GM12878 (cell line): ENCODE measurements at places on chromosomes 3 and 15. TPM values are rescaled to one million over a fixed set of nuclear protein-coding genes. Genes with fewer than 3 reads are reported as not detected.

GRCh38 chr3:98784666-98785600, 21.8 kb downstream of the ST3GAL6 start:
- DNase-seq, result no peak

DNA sequence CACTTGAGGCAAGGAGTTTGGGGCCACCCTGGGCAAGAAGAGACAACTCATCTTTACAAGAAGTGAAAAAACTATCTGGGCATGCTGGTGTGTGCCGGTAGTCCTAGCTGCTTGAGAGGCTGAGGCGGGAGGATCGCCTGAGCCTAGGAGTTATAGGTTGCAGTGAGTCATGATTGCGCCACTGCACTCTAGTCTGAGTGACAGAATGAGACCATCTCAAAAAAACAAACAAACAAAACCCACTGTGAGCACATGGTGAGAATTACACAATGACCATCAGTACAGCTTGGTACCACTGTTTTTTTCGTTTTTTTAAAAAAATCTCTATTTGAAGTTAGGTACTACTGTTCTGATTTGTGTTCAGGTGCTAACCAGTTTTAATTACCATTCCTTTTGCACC, 13.6 kb downstream of the VPS39 start:
- no peak for DNase-seq

NXPE3 gene
- total RNA-seq, result 6.4 and 6.9 TPM in 2 replicates

DNA sequence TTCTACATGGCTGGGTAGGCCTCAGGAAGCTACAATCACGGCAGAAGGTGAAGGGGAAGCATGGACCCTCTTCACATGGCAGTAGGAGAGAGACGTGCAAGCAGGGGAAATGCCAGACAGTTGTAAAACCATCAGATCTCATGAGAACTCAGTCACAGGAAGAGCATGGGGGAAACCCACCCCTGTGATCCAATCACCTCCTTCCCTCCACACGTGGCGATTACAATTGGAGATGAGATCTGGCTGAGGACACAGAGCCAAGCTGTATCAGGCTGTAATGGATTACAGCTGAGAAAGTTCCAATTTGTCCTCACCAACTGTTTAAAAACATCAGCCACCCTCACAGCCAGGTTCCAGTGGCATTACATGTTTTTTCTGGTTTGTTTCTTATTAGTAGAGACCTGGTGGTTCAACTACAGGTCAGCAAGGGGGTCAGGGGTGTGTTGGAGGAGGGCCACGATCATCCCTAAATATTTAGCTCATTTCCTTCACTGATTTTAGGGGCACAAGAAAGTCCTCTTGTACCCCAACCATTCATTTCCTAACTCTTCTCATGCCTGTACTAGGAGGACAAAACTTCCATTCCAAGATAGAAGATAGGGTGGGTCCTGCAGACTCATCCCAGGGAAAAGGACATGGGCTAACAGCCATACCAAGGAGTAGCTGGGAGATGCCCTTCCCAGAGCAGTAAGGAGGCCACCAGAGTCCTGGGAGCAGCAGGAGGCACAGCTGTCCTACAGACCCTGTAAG, 54.4 kb downstream of the ANXA2 start:
- no peak for DNase-seq

- no peak for DNase-seq
Observed at GRCh38 chr3:50550079-50550736, 17.3 kb downstream of the C3orf18 start.

AVEN gene
- 13.3 and 14.3 TPM in 2 replicates for total RNA-seq

- DNase-seq, result no peak
Observed at GRCh38 chr15:50302581-50302980, 37.1 kb upstream of the HDC start.

GRCh38 chr3:7536510-7536909, 675.6 kb downstream of the GRM7 start:
- no peak for DNase-seq

TMEM87A gene
- 22.9 and 25.6 TPM in 2 replicates for total RNA-seq

DNA sequence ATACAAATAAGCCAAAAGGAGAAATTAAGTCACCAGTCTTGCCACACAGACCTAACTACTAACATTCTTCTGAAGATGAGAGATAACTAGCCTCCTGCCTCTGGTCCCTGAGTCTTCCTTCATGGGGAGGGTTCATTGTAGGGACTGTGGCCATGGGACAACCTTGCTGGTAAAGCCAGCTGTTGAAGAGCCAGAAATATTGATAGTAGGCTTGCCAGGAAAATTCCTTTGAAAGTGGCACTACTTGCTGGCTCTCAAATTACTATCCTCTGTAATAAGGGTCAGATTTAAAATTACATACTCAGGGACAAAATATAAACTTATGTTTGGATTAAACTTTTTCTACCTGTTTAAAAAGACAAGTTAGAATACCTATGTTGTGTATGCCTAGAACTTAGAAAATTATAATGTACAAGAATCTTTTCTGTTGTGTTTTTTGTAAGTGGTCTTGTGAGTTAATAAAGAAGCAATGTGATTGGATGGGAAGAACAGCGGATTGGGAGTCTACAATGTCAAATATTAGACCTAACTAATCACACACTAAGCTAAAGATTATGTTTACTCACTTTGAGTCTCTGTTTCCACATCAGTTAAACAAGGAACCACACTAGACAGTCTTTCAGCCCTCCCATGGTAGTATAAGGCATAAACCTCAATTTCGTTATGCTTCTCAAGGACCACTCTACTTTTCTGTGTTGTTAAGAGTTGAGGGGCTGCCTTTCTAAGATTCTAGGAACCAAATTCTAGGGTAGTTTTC, 60.0 kb upstream of the TRIM71 start:
- no peak for DNase-seq

GRCh38 chr3:171531716-171532115, 71.5 kb upstream of the TNIK start:
- DNase-seq, result no peak

DNA sequence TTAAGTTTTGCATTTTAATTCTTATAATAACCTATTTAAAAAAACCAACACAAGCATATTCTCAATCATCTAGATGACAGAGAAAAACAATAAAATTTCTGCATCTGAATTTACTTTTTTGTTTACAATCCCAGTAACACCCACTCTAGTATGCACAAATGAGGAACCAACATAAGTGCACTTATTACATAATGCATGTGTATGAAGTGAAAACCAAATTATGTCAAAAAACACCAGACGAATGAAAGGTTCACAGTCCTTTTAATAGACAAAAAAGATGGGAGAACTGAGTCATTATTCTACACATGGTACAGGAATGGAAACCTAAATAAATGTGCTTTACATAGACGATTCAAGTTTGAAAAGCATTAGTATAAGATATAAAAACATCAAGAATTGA, 91.7 kb downstream of the NR1I2 start:
- no peak for DNase-seq

GRCh38 chr3:9072667-9073009, 109.4 kb upstream of the RAD18 start:
- no peak for DNase-seq

DNA sequence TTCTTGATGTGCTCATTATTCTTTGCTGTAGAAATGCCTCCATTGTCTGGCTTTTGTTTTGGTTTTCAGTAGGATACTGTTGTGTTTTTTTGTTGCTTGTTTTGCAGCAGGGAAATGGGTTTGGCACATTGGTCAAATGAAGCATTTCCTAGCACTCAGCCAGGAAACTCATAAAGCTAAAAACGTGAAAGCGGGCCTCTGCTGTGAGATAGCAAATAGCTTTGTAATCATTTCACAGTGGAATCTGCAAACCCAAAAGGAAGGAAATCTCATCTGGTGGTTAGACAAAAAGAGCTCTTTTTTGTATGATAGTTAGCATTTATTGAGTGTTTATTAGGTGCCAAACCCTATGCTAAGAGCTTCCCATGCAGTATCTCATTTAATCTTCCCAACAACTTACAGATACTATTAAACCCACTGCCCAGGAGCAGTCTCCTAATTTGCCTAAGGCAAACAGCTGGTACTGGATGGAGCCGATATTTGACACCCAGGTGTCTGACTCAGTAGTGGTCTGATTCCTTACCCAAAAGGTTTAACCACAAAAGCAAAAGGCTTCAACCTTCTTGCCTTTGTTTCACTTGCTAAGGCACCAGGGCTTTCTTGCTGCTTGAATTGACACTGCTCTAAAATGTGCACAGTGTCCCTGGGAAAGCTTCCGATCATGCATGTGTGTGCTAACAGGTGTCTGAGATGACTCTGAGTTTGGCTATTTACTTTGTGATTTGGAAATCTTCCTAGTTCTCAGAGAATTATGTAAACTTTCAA, 527.9 kb upstream of the MDFIC2 start:
- DNase-seq, result no peak

SOX14 gene
- total RNA-seq, result not detected in 2 replicates

GRCh38 chr3:178567611-178568010, 31.4 kb downstream of the KCNMB2 start:
- no peak for DNase-seq

ISLR2 gene
- total RNA-seq, result 0.21 and 0.37 TPM in 2 replicates

LIPH gene
- 8.8 and 9.1 TPM in 2 replicates for total RNA-seq

DNA sequence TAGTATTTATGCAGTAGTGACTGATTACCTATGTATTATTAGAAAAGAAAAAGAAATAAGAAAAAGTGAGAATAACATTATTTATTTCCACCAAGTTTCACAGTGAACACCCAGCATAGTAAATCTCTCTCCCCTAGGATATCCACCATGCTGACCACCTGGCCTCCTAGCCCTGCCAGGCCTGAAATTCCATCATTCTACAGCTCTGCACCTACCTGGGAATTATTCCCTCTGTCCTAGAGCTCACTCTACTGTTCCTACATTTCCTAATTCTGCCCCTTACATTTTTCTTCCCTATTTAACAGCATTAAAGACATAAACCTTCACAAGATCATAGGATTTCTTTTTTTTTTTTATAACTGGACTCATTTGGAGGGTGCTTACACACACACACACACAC, 525.3 kb upstream of the PPP2R3A start:
- DNase-seq, result no peak

- DNase-seq, result peak; percentile 97
Observed at GRCh38 chr15:81023483-81024264, 23.0 kb downstream of the TLNRD1 start.

DNA sequence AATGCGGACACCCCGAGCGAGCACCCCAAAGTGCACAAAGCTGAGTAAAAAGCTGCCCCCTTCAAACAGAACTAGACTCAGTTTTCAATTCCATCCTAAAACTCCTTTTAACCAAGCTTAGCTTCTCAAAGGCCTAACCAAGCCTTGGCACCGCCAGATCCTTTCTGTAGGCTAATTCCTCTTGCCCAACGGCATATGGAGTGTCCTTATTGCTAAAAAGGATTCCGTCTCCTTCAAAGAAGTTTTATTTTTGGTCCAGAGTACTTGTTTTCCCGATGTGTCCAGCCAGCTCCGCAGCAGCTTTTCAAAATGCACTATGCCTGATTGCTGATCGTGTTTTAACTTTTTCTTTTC, 5.3 kb downstream of the BHLHE40 start:
- no peak for DNase-seq

DNA sequence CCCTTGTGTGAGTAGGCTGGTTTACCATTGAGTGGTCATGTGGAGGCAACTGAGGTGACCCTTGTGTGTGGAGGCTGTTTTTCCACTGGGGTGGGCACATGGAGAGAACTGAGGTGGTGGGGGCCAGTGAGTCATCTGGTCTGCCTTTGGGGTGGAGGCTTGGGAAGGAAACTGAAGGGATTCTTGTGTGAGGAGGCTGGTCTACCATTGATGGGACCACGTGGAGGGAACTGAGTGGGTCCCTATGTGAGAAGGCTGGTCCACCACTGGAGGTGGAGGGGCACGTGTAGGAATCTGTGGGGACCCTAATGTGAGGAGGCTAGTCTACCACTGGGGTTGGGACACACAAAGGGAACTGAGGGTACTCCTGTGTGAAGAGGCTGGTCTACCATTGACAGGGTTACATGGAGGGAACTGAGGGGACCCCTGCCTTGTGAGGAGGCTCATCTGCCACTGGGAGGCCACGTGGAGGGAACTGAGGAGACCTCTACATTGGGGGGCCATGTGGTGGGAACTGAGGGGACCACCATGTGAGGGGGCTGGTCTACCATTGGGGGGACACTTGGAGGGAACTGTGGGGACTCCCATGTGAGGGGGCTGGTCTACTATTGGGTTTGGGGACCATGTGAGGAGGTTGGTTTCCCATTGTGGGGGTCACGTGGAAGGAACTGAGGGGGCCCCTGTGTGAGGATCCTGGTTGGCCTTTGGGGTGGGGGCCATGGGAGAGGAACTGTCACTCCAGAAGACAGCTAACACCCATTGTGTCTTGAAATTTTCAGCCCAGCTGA, 164.5 kb downstream of the WNT7A start:
- no peak for DNase-seq

DNA sequence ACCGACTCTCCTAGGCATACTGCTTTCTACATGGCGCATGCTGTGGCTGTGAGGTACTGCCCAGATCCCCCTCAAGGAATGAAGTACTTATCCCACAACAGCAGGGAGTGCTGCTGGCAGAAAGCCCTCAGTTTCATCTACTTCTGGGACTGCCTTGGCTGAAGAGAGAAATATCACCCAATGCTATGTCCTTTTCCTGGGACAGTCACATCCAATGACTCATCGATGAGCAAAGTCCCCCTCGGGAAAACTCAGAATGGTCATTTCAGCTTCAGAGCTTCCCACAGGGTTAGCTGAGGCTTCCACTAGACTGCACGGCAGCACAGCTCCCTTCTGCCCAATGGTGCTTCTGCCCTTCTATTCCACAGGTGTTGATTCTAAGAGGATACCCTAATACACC, 3.6 kb upstream of the NMD3 start:
- no peak for DNase-seq

DNA sequence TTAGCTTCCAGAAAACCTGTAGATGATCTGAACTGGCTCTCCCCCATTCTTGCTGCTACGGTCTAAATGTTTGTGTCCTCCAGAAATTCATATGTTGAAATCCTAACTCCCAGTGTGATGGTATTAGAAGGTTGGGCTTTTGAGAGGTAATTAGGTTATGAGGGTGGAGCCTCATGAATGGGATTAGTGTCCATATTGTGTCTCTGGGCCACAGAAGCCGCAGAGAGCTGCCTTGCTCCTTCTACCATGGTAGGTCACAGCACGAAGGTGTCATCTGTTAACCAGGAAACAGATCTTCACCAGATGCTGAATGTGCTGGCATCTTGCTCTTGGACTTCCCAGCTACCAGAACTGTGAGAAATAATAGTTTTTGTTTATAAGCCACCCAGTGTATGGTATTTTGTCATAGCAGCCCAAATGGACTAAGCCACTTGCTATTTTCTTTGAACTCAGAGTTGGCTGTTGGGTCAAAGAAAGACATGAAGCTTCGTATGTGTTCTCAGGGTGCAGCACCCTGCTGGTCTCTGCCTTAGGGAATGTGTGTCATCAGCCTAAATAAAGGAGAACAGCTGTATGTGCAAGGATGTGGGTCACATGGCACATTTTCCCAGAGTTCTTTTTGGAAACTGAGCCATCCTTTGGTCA, 317.5 kb upstream of the SLCO3A1 start:
- no peak for DNase-seq

GRCh38 chr3:155495387-155495786, 201.9 kb upstream of the STRIT1 start:
- DNase-seq, result no peak

CACNA2D2 gene
- 0.03 and 0.11 TPM in 2 replicates for total RNA-seq

ALCAM gene
- 35.0 and 36.0 TPM in 2 replicates for total RNA-seq

DNA sequence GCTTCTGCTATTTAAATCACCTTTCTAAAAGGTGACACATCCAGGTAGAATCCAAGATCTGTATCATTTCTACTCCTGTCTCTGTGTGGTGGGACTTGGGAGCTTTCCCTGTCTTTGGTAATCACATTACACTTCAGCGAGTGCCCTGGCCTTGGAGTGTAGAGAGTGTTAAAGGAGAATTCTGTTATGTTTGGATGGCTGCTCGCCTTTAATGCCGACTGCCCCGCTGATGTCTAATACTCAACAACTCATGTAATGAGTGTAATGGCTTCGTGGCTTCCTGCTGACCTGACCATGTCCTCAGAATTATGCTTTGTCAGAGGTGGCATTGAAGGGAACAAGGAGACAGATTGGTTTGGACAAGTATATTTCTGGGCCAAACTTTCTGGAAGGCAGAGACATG, 66.3 kb upstream of the LRTM1 start:
- no peak for DNase-seq
